Germinal center (tissue), 1 donor: ENCODE measurements at places on chromosomes 2 and 18.
A peak's percentile ranks its signal among the peaks of the same experiment; 100 is the strongest.

GRCh38 chr2:28101123-28101522 lies 210.6 kb downstream of the BABAM2 start:
- no peak for DNase-seq

DNA sequence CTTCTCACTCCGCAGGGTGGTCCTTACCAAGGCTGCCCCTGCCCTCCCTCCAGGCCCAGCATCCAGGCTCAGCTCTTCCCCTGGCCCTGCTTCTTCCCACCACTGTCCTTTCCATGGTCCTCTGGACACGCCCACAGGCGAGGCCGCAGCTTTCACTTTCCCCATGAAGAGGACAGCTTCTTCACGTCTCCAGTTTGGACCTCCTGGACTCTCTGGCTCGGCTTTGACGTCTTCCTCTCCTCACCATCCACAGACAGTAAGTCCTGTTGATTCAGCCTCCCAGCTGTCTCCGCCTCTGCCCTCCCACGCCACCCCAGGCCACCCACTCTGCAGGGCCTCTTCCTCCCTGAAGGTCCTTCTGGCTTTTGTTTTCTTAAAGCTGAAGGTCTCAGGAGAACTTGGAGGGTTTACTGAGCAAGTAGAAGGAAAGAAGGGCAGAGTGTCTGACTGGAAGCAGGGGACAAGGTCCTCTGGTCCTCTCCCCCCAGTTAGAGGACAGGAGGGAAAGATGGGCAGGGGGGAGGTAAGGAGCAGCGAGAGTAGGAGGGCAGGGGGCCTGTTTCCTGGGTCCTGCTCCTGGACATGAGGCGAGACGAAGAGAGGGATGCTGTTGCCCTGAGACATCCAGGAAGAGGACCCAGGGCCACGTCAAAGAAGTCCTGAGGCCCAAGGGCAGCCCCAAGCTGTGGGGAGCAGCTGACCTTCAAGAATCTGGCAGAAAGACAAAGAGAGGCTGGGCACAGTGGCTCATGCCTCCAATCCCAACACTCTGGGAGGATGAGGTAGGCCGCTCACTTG lies 24.7 kb upstream of the NMUR1 start:
- no peak for DNase-seq

GRCh38 chr18:24181806-24182205 lies 42.9 kb downstream of the CABYR start:
- DNase-seq: no peak

DNA sequence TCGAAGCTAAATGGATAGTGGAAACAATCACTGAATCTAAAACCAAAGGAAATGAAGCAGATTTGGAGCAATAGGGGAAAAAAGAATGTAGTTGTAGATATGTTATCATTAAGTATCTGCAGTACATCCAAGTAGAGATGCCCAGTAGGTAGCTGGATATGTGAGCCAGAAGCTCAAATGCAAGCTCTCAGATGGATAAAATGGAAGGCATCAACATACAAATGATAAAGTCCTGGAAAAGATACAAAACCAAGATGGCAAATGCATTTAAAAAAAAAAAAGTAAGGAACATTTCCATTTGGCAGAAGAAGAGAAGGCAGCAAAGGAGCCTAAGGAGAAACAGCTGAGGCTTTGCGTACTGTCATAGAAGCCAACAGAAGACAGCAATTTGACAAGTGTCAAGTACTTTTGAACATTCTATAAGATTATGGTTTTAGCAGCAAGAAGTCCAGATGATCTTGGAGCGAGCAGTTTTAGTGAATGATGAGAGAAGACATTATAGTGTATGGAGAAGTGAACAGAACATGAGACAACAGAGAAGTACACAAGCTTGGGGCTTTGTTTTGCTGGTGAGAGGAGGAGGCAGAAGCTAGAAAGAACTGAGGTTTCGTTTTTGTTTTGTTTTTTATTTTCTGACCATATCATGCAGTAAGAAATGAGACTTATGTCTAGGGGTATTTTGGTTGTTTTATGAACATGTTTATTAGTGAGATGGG lies 18.3 kb downstream of the ROCK2 start:
- no peak for DNase-seq

DNA sequence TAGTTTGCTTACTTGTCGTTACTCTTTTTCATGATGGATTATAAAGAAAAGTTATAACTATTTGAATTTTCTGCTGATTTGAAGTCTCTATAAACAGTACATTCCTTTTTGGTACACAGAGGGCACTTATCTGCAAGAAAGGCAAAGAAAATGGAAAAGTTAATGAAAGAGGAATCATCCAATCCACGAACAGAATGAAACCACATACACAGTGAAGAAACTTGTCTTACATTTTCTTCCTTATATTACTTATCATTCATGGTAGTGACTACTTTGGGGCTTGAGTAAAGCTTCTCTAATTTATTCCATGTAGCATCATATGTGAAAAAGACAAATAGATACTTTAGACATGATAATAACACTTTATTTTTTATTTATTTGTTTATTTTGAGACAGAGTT lies 14.8 kb upstream of the ACTR3 start:
- DNase-seq: no peak

- DNase-seq: no peak
Observed at GRCh38 chr2:43021791-43022509, 204.5 kb downstream of the ZFP36L2 start.

DNA sequence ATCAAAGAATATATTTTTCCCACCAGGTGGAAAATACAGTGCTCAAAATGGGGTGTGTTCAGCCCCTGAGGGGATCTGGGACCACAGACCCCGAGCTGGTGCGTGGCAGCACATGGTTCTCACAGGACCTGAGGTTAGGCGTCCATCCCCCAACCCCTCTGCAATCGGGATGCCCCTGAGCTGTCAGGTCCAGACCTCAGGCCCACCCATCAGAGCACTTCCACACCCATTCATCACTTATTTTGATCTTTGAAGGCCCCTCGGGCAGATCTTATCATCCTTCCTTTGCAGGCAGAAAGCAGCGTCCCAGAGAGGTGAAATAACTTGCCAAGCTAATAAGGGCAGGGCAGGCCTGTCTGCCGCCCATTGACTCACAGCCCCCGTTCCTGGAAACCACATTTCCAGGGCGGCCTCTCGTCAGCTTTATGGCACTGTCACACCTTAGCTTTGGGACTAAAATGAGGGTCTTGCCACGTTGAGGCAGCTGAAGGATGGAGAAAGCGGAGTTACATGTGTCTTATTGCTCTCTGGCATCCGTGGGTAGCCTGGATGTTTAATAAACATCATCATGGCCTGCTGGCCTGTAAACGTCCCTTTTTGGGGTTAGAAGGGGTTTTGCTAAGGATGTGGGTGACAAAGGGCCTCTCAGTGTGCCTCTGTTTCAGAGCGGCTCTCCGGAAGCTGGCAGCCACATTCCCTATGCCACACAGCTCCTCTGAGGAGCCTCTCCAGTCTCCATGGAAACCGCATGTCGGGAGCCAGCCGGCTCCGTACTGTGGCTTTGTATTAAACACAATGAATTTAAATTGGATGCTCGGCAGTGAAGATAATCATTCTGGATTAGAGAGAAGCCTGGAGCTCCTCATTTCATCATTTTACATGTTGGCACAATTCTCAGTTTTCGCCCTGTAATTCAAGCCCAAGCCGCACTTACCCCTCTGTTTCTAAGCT lies 58.3 kb upstream of the MAPRE3 start:
- no peak for DNase-seq

- DNase-seq: no peak
Observed at GRCh38 chr2:223969856-223970255, 12.6 kb downstream of the MRPL44 start.

GRCh38 chr18:8339952-8340351 lies 269.3 kb upstream of the RAB12 start:
- no peak for DNase-seq

DNA sequence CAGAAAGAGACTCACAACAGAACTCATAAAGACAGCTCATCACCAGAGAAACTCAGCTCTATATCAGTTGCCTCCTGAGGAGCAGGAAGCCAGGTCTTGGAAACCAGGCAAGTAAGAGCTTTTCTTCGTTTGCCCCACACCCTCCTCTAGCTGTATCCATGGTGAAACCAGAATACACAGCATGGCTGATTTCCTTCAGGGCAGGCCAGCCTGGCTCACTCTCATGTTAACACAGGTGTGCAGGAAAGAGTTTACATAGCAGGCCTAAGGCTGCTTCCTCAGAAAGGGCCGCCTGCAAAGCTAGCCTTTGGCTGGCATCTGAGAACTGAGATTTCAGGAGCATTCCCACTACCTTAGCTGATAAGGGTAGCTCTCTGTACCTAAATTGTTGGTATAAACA lies 65.7 kb downstream of the KLHL14 start:
- no peak for DNase-seq

DNA sequence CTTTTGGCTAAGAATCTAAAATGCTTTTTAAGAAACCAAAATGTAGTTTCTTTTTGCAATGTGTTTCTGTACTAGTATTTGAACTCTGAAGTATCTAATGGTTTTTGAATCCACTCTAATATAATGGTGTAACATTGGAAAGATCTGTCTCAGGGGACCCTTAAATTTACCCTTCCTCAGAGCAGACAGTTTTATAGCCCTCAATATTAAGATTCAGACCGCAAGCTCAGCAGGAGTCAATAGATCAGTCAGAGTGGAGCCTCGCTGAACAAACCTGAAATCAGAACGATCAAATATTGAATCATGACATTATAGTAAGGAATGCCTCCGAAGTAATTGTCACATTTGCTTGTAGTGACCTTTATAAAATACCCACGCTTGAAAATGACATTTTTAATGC lies 18.3 kb downstream of the SGPP2 start:
- no peak for DNase-seq

GRCh38 chr18:8106603-8107002 lies 502.6 kb upstream of the RAB12 start:
- no peak for DNase-seq

- no peak for DNase-seq
Observed at GRCh38 chr2:113155331-113155730, 18.4 kb upstream of the PSD4 start.

GRCh38 chr2:120179396-120179795 lies 43.8 kb downstream of the TMEM185B start:
- DNase-seq: no peak

DNA sequence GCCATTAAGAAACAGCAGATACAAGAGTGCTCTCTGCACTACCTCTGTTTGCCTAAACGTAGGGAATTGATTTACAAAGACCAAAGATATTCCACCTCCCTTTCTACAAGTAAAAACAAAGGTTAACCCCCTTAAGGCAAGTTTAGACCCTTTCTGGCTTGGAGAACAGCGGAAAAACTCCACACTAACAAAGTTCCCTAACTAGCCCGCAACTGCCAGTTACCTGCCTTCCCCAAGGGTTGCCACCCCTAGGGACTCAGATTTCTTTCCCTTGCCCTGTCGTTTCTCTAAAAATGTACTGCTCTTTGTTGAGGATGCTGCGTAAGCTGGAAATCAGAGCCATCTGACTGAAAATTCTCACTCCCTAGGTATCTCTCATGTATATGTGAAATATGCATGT lies 627.5 kb upstream of the SOX11 start:
- DNase-seq: no peak

DNA sequence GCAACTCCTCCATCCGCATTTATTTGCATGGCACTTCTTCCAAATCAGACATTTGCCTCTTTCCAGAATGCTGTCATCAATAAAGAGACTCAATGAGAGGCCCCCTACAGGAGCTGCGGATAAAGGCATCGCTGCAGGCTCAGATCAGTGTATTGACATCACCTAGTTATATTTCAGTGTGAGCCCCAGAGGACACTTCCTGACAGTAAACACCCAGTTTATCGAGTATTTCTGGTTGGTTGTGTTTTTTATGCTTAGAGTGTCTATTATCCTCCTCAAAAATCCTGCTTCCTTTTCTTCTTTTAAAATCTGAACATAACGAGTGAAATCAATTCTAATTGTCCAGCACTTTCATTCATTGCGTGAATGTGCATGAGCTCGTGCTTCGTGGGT lies 38.8 kb downstream of the NRP2 start:
- peak; percentile 28 for DNase-seq

GRCh38 chr2:238898534-238899281 lies 50.8 kb downstream of the TWIST2 start:
- DNase-seq: no peak

GRCh38 chr2:230904856-230905447 lies 20.1 kb downstream of the GPR55 start:
- no peak for DNase-seq

DNA sequence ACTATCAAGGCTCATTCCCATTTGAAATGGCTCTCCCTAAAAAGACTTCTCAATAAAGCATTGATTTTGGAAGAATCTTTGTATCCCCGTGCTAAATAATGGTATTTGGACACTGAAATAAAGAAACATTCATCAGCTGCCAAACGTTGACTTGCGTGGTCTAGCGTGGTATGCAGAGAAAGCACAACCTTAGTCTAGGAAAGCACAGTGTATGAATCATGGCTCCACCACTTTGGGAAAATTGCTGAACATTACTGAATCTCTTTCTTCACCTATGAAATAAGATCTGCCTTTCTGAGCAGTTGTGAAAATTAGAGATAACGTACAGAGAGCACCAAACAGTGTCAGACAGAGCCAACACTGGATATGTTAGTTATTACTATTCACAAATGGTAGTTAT lies 353.9 kb downstream of the SS18 start:
- no peak for DNase-seq

DNA sequence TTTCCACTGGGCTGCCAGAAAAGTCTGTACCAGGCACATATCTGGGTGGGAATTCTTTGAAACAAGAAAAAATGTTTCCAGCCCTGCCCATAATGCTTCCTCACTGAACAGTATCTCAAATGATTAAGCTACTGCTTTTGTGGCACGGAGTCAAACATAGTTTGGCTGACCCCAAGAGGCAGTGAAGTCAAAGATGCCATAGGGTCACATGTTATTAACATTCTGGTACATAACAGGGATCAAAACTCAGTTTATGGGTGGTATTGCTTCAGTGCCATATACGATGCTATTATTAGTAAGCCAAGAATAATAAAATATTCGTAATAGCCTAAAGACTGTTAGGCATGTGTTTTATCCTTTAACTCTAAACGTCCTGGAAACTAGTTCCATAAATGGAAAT lies 112.4 kb downstream of the FEZ2 start:
- no peak for DNase-seq

DNA sequence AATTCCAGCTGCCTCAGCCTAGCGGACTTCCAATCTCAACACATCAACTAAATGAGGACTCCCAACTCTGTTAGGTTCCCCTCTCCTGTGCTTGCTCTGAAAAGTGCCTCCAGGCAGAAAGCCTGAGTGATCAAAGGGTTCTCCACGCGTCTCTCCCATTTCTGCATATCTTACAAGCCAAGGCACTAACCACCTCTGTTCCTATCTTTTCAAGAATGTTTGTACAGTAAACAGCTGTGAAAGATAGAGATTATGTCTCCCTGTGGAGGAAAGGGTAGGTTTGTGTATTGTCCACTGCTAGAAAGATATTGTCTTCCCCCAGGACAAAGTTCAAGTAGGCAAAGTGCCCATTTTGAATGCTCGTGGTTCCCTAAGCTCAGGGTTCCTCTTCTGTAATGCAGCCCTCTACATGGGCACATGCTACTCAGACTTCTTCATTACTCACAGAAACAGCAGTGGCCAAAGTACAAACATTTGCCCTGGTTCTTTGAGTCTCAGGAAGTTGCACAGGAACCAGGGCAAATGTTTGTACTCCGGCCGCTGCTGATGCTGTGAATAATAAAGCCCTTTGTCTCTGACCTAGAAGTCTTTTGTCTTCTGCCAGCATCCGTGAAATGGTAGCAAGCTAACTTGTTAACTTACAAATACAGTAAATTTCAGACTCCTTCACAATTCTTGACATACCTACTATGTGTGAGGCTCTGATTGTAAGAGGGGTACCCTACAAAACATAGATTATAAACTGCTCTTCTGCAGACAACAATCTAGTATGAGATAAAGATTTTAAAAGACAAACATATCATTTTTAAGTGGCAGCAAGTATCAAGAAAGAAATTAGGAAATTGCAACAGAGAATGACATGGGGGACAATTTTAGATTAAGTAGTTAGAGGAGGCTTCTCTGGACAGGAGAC lies 44.5 kb downstream of the PKDCC start:
- no peak for DNase-seq
